ENCODE measurements at places on chromosomes 11 and 22.

DNA sequence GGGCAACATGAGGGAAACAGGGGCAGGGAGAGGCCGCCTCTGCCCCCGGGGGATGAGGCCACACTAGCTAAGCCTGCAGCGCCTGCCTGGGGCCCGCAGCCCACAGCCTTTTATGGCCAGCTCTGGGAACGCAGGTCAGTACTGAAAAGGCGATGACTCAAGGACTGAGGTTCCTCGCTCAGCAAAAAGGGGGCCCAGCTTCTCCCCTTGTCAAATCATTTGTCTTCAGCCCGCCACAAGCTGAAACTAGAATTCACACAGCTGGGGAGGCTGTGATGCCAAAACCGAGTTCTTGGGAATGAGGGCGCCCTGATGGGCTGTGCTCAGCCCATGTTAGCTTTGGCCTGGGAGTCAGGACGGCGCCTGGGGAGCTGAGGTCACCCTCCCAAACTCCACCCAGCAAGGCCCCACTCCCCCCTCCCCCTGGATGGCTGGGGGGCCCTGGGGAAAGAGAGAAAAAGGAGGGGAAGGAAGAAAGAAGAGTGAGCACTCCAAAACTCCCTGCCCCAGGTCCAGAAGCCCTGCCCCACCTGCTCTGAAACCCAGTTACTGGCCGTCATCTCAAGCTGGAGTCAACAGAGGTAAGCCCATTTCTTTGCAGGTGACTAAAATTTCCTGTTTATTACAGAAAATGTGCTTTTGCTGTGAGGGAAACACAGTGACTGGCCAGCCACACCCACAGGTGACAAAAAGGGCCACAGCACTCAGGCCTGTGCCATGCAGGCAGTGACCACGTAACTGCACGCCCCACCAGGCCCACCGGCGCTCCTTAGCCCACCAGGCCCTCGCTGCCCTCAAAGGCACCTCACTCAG is 13.7 kb downstream of the EHD1 start:
- DNase-seq = no peak

DNA sequence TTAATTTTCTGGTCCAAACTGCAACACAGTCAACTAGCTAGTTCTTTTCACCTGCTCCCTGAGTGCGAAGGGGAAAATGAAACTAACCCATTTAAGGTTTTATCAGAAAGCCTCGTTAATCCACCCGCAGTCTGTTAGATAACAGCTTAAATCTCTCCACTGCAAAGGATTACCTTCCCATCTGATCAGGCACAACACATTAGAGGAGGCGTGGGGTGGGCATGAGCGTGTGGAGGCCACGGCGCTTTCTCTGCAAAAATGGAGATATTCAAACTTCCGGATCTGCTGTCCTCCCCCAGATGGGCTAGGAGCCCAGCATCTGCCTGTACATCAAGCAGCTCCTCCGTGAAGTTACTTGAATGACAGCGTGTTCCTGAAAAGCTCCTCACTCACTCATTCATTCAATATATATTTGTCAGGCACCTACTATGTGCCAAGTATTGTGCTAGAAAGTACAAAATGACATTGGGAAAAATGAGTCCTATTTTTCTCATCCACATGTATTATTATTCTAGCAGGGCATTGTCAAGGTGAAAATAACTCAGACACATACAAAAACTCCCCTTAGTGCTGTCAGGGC is 13.5 kb upstream of the ANKK1 start:
- no peak for DNase-seq

- DNase-seq = no peak
Measured at GRCh38 chr22:49202226-49202625, 625.4 kb downstream of the BRD1 start.

GRCh38 chr11:55457641-55458040 is 89.9 kb downstream of the OR4A15 start:
- no peak for DNase-seq

DNA sequence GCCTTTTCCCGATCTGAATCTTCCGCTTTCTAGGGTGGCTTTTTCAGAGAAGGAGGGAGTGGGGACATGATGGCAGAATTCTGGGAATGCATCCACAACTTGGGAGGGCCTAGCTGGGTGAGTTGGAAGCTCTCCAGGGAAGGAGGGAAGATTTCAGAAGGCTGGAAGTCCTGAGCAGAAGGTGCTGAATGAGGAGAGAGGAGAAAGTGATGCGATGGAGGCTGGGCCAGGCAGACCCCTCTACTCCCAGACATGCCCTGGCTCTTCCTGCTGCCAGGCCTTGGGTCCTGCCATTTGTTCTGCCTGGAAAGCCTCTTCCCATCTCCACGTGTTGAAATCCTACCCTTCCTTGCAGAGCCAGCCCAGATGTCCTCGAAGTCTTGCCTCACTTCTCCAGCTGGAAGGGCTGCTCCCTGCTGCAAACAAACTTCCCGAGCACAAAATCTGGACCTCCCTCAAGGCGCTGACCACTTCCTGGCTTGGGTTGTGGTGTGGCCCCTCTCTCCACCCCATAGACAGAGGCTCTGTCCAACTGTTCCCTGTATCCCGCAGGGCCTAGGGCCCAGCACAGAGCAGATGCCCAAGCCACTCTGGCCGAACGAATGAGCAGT is 16.8 kb downstream of the LRRC32 start:
- no peak for DNase-seq

DNA sequence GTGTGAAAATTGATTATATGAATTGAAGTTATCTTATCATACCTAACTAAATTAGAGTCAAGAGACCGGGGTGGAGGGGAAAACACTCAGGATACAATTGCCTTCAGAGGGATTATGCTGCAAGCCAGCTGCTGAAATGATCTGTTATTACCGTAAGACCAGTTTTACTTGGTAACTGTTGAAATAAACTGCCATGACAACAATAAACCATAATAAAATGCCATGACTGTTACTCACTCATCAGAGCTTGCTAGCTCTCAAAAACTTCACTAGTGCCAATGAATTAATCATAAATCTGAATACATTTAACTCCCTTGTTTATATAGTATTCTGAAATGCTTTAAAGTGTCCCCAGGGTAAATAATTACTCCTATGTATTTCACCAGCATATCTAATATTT is 68.2 kb downstream of the CASP12 start:
- no peak for DNase-seq

GRCh38 chr11:125140233-125140632 is 24.3 kb upstream of the PKNOX2 start:
- DNase-seq = no peak

GRCh38 chr22:18999008-18999407 is 62.9 kb upstream of the PRODH start:
- no peak for DNase-seq

GRCh38 chr11:17542249-17542648 is 2.0 kb downstream of the USH1C start:
- DNase-seq = no peak

- peak; percentile 35 for DNase-seq
Measured at GRCh38 chr11:33857933-33858371, 33.9 kb downstream of the LMO2 start.

Measured in stimulated activated CD4-positive, alpha-beta T cell treated with anti-CD3 and anti-CD28 coated beads, Interleukin-1b, Interleukin-23, amount 100 ng/mL, for 1 hour (primary cell).